Activated T-cell treated with anti-CD3 and anti-CD28 coated beads for 4 hours (primary cell): ENCODE measurements at places on chromosomes 16 and 17.

- DNase-seq, result no peak
Measured at GRCh38 chr17:74373838-74374606, 6.7 kb downstream of the GPR142 start.

GRCh38 chr16:179211-180092 lies 807 bp upstream of the HBQ1 start:
- no peak for DNase-seq

DNA sequence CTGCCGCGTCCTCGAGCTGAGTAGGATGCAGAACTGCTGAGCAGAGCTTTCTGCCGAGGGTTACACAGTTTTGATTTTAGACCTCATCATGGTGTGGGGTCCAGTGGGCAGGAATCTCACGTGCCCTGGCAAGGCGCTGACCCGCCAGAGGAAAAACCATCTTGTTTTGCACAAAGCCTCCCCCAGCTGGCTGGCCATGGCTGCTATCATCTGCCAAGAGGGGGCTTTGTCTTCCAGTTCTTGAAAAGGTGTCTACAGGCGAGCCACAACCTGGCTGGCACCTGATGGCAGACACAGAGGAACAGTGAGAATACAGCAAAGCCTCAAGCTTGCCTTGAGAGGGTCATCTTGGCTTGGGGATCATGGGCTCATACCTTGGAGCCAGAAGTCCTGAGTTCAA lies 118.3 kb downstream of the CMIP start:
- DNase-seq, result no peak

DNA sequence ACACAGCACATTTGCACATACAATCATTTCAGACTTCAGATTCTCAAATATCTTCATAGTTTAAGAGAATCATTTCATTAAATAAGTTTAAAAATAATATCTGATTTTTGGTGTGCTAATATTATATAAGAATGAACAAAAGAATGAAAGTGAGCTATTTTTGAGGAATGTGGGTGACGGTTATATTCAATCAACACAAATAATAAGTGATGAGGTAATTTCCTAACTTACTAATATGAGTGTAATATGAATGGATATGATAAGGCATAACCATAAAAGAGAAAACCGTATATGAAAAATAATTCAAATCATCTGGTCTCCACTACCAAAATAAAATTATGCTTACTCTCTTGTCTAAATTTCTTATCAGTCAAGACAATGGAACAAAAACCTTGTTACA lies 68.4 kb upstream of the NACA2 start:
- no peak for DNase-seq

DNA sequence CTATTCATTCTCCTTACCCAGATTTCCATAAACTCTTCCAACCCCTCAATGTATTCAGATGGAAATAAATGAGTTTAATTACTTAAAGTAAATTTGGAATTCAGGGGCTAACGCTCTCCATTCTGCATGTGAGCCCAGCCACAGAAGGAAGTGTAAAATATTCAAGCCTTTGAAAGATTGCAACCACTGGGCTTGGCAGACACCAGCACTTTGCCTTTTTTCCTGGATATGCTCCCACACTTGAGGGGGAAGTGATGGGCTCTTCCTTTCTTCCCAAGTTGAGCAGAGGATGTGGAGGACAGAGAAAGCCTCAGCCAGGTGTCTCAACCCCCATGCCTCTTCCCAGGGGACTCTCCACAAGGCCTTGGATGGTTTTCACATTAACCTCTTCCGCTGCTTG lies 825.1 kb upstream of the EEF2KMT start:
- DNase-seq, result no peak
